ENCODE measurements at places on chromosomes 3 and 15.

GRCh38 chr3:139307072-139307491 is 36.7 kb upstream of the MRPS22 start:
- no peak for DNase-seq

- DNase-seq, result no peak
Observed at GRCh38 chr3:113339616-113340244, 101.6 kb downstream of the CFAP44 start.

DNA sequence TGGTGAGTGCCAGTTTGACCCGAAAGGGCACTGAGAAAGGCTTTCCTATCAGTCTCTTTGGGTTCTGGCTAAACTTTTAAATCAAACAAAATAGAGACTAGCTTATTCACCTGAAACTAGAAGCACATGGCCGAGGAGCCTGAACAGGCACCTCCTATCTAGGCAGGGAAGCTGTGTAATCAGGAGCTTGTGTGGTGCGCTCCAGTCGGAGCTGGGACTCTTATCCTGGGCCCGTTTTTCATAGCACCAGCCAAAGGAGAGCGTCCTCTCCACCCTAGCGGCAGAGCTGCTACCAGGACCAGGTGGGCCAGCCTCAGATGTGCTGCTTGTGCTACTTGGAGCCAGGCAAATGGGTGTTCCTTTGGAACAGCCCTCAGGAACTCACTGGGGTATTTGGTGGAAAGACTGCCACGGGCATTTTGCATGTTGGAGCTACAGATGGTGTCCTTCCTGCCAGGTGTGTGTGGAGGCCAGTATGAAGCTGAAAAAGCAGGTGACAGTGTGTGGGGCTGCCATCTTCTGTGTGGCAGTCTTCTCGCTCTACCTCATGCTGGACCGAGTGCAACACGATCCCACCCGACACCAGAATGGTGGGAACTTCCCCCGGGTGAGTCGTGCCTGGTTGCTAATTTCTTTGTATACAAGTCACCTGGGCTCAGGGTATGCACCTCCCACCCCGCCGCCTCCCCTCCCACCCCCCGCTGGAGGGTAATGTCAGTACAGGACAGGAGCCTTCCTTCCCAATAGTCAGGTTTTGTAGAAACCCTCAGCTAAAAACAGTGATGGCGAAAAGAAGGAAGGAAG is 833 bp downstream of the MAN2A2 start:
- DNase-seq, result no peak

GRCh38 chr3:82715091-82715856 is 953.8 kb upstream of the GBE1 start:
- no peak for DNase-seq

GRCh38 chr15:29821416-29822099 is 710 bp downstream of the TJP1 start:
- peak; percentile 20 for DNase-seq

DNA sequence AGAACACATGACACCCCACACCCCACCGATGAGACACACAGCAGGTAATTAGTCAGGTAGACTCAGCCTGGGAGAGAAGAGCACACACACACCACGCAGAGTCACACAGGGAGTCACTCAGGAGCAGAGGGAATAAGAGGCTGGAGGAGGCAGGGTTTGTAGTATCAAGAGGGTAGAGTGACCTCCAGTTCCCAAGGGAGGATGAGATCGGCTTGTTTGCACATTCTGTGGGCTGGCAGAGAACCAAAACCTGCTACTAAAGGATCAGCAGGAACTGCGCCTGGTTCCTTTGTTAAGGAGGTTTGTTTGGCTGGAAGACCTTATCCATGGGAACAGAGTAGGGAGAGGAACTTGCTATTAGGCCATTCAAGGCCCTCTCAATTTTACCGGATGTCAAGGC is 281.4 kb upstream of the SLCO3A1 start:
- no peak for DNase-seq

- DNase-seq, result no peak
Observed at GRCh38 chr3:98361289-98361688, 7.6 kb downstream of the OR5K4 start.

- DNase-seq, result no peak
Observed at GRCh38 chr3:126469479-126469878, 6.2 kb downstream of the ZXDC start.

DNA sequence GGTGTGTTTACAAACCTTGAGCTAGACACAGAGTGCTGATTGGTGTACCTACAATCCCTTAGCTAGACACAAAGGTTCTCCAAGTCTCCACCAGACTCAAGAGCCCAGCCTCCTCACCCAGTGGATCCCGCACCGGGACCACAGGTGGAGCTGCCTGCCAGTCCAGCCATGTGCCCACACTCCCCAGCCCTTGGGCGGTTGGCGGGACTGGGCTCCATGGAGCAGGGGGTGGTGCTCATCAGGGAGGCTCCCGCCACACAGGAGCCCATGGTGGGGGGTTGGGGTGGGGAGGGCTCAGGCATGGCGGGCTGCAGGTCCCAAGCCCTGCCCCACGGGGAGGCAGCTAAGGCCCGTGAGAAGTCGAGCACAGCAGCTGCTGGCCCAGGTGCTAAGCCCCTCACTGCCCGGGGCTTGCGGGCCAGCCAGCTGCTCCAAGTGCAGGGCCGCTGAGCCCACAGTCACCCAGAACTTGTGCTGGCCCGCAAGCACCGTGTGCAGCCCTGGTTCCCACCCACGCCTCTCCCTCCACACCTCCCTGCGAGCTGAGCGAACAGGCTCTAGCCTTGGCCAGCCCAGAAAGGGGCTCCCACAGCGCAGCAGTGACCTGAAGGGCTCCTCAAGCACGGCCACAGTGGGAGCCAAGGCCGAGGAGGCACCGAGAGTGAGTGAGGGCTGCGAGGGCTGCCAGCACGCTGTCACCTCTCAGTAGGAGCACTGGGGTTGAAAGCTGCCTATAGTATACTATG is 43.7 kb downstream of the CASR start:
- no peak for DNase-seq

- no peak for DNase-seq
Observed at GRCh38 chr3:183050706-183051105, 48.6 kb downstream of the MCCC1 start.

DNA sequence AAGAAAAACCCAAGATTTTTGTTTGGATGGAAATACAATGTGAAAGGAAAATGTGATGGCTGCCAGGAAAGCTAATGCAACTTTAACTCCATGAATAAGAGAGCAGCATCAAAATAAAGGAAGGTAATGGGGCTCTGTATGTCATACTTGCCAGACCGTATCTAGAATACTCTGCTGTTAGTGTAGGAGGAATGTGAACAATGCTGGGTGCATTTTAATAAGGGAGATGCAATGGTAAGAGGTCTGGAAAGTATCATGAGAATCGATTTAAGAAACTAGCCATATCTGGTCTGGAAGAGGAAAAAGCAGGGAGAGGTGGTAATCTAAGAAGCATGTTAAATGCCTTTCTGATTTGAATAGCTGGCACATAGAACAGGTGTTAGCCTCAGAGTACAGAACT is 239.6 kb downstream of the GBE1 start:
- no peak for DNase-seq

DNA sequence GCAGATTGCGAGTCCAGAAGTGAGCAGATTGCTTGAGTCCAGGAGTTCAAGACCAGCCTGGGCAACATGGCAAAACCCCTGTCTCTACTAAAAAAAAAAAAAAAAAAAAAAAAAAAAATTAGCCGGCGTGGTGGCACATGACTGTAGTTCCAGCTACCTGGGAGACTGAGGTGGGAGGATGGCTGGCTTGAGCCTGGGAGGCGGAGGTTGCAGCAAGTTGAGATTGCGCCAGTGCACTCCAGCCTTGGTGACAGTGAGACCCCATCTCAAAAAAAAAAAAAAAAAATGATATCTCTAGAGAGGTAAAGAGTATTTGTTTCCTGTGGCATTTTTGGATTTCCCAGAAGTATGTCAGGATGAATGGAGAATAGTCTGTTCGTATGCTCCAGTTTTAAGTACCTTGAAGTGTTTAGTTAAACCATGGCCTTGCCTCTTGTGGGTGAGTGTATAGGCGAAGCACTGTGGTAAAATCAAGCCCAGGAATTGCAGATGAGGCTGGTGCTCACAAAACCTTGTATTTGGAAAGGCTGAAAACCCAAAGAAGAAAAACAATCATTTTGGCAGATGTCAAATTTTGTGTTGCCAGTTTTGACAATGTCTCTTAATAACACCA is 5.9 kb downstream of the CACNA1D start:
- no peak for DNase-seq

DNA sequence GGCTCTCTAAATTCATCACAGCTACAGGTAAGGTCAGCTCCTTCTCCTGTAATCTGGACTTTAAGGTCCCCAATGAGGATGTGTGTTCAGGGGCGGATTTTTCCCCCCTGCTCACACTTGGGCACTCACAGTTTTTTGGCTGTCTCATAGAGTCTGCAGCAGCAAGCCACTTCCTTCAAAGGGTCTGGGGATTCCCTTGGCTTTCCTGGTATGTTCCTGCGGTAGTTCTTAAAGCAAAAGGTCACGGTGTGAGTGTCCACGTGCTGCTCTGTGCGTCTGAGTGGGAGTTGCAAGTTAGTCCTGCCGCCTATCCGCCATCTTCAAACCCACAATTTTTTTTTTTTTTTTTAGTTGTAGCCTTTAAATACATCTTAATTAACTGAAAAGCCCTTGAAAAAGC is 15.4 kb upstream of the CFAP20DC start:
- no peak for DNase-seq

Data from stimulated activated CD4-positive, alpha-beta T cell treated with anti-CD3 and anti-CD28 coated beads, Interleukin-15, amount 100 ng/mL, for 48 hours (primary cell).